ENCODE measurements at places on chromosomes 6 and 20.

DNA sequence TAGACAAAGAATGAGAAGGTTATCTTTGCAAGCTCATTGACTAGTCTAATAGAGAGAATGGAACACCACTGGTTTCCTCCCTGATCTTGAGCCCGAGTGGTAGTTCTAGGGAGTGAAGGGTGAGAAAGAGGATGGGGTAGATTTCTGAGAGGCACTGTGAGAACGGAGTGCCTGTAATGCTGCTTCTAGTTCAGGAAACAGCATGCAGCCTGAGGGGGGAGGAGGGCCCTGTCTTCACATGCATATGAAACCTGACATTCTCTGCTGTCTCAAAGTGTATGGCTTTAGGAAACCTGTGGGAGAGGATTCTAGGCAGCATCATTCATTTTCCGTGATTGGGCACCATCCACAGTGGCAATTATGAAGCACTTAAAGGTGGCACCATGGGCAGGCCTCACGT, 259.4 kb upstream of the MAN1A1 start:
- ATAC-seq = no peak

DNA sequence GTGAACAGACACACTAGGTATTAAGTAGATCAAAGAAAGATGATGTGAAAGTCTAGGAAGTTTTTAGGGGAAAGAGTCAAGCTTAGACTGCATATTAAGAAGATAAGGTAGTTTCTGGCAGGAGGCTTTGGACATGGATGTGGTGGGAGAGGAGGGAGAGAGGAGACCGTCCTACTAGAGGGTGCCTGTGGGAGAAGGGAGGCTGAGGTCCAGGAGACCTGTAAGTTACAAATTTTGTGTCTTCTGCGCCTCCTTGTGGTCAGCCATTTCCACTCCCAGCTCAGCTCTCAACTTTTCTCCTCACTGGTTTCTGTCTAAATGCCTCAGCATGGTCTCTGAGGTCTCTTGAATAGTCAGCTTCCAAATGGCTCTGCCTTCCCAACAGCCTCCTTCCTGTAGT, 193.5 kb downstream of the UNC5CL start:
- ATAC-seq = peak; percentile 56

DNA sequence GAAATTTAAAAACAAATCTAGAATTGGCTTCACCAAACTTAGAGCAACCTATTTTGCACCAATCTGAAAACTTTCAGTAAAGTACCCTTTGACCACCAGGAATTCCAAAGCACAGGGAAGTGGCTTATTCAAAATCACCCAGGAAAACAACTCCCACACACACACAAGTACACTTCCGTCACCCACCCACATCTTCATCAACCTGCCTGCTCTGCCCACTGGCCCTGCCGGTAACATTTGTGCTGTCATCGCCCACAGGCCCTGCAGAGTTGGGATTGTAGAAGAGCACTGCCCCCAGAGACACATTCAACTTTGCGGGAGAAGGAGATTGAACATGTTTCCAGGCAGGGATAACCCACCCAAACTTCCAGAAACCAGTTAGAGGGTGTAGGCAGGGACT, 19.3 kb upstream of the SCML4 start:
- no peak for ATAC-seq

DNA sequence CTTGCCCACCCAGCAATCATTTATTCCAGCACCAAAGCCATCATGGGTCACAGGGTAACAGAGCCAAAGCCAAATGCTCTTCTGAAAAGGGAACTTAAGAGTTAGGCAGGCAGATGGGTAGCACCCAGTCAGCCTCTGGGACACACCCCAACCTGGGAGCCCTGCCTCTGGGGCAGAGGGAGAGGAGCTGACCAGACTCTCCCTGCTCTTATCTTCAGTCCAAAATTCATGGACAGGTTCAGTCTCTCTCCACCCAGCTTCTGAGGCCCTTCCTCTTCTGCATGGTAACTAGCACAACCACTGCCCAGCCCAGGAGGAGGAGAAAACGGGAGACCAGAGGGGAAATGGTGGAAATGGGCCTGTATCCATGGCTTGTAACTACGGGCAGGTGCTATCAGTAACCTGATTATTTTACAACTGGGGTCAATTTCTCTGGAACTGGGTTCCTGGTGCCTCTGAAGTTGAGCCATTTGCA, 105.4 kb downstream of the NOL4L start:
- ATAC-seq = no peak

- ATAC-seq = no peak
Observed at GRCh38 chr6:111841822-111842221, 31.4 kb downstream of the FYN start.

GRCh38 chr6:79048611-79049010, 29.4 kb downstream of the PHIP start:
- ATAC-seq = no peak

DNA sequence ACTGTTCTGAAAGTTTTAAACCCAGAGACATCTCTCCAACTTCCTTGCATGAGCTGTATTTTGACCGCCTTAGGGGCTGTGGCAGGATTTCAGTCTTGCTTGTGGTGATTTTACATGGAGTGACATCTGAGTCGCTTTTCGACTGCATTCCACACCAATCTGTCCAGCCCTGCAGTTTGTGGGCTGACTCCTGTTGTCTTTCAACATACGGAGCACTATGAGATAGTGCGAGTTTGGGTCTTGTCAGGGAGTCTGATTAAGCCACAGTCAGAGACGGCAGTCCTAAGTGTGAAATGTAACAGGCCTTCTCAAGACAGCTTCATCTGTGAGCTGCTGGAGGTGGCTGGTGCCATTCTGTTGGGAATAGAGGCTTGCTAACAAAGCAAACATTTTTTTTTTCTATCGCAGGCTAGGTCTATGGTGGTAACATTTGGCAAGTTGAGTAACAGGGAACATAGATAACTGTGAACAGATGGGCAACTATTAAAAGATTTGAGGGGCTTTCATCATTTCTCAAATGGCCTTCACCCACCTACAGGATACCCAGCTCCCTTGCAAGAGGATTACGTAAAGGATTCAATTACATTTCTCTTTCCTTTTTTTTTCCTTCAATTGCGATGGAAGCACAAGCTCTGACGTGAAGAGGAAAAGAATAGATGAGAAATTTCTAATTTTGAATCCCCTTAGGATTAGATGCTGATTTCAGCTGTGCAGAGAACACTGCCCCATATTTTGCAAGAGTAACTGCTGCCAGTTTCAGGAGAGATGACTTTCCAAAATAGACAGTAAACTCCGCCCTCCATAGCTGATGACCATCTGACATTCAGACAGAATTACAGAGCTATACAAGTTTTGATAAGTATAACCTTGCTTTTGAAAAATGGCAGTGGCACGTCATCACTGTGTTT, 25.1 kb downstream of the CAP2 start:
- ATAC-seq = peak; percentile 41

DNA sequence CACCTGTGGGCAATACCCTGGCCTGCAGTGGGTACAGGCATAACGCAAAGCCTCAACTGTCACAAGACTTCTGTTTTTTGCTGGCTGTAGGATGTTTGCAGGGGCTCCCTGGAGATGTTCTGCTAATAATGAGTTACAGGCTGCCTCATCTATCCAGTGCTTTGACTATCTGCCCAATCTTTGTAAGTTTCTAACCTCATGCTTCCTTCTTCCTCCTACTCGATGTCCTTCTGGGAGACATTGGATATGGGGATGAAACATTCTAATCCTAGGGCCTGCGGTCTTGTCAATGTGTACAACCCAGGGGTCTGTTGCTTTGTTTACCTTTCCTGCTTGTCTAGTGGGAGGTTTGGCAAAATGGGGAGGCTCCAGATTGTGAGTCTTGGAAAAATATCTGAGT, 136.8 kb upstream of the TCF21 start:
- ATAC-seq = no peak

- ATAC-seq = no peak
Observed at GRCh38 chr6:6224933-6225486, 95.5 kb downstream of the F13A1 start.

- no peak for ATAC-seq
Observed at GRCh38 chr6:73728548-73729205, 32.7 kb downstream of the CD109 start.

DNA sequence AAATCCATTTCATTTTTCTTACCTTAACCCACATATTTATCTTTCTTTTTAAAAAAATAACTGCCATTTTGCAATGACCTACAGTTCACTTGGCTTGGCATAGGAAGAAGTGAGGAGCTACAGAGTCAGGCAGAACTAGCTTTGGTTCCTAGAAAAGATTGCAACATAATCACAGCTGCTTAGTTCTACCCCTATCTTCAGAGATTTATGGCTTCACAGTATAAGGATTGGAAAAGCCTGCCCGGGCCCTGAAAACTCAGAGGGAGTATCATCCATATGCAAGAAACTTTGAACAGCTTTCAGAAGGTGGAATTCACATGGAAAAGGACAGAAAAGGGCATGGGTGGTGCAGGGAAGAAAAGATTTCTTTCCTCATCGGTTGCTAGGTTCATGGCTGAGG, 774.3 kb upstream of the CHD6 start:
- ATAC-seq = peak; percentile 77

DNA sequence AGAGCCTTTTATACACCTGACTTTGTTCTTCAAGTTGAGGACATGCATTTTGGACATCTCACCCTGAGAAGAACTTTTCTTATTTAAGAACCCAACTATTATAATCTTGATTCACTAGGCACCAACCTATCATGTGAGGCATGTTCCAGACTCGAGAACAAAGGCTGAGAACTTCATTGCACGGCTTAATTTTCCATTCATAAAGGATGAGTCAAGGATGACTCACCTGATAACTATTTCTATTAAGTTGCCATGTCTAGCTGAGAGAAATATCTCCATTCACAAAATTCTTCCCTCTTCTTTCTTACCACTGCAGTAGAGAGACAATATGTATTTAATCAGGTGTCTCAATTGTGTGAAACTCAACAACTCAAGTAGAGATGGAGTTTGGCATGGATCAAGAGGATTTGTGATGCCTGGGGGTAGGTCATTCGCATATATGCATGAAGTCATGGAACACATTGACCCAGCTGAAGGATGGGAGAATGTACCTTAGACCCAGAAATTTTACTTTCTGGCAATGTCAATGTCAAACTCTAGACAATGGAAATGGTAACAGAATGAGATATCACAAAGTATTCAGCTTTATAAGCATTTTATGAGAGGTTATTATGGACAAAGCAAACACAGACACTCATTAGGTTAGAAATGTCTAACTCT, 208.7 kb upstream of the PRND start:
- peak; percentile 48 for ATAC-seq

GRCh38 chr6:135870722-135871121, 19.2 kb downstream of the PDE7B start:
- no peak for ATAC-seq

DNA sequence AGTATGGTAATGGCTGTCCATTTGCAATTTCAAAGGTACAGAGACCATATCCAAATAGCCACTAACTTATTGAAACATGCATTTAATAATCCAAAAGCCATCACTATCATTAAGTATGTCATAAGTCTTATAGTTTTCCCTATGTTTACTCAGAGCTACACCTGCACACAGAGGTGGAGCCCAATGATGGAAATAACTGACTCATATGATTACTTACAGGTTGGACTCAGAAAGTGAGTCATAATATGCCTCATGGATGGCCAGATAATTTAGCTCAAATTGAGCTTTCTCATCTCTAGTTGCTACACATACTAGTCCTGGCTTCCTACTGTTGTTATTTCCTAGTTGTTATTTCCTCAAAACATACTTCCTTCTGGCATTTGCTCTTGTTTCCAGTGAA, 104.4 kb upstream of the KHDRBS2 start:
- ATAC-seq = no peak

- no peak for ATAC-seq
Observed at GRCh38 chr6:26604026-26604425, 7.3 kb downstream of the ABT1 start.

DNA sequence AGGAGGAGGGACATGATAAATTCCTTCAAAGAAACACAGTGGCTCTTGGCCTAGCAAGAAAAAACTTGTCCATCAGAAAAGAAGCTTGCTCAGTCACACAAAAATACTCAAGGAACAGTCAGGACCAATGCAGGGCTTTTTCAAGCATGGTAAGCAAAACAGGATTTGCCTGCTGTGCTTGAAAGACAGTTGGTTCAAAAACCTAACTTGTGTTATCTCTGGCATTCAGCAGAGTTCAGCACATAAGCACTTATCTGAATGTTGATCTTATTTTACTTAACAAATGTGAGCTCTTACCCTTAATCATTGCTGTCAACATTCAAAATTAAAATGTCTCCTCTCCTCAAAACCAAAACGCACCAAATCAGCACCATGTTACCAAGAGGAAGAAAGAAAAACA, 38.3 kb downstream of the ATG5 start:
- no peak for ATAC-seq

DNA sequence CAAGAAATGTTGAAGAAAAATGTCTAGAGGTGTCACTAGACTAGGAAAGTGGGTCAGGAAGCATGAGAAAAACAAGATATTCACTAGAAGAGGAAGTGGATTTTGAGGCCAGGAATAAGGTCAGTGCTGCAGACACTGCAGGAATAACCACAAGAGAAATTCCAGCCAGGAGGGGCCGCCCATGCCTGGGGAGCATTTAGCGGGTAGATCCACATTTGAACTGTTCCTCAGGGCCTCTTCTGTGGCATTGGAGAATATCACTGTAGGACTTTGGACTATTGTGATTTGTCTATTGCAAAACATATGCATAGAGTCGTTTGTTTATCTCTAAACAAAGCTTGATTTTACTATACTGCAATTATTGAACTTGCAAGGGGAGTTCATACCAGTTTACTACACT, 49.6 kb upstream of the CCDC28A start:
- ATAC-seq = peak; percentile 77

GRCh38 chr6:15080895-15081294, 165.0 kb upstream of the JARID2 start:
- no peak for ATAC-seq

GRCh38 chr6:154619146-154619545, 108.7 kb upstream of the CNKSR3 start:
- ATAC-seq = no peak

DNA sequence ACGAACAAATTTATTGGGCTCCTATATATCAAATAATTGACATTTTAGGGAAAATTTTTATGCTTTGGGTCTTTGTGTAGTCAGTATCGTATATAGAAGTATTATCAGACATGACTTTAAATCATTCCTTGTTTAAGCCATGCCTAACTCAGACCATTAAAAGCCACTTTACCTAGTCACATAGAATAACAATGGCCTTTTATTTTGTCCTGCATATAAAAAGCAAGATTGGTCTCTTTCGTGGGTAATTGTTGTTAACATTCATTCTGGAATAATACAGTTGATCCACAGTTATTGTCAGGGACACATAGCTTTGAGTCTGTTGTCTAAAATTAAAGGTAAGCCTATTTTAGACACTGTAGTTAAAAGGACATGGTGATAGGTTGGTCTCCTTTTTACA, 47.4 kb downstream of the PLEKHG1 start:
- ATAC-seq = no peak

Data from motor neuron (in vitro differentiated cells).